Sigmoid colon (tissue), 7 donors: ENCODE measurements at places on chromosomes 7 and 10. TPM values are rescaled to one million over a fixed set of nuclear protein-coding genes. Genes with fewer than 3 reads are reported as not detected.

The C10orf67 gene
- not detected for total RNA-seq

DNA sequence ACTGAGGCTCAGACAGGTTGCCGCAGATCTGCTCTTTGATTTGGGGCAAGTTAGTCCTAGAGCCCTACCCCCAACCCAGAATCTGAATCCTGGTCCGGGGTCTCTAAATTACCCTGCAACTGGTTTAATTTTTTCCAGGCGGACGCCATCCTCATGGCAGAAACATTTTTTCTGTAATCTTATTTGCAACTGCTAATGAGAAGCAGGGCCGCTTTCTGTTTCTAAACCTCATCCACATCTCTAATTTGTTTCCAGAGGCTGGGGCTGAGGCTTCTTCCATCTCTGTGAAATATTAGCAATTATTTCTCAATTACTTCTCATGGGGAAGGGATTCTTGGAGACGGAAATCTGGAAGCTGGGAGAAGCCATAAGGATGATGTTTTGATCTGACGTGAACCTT is 261.6 kb downstream of the RPS24 start:
- DNase-seq: peak; percentile 27

GRCh38 chr7:91235211-91235832 is 28.9 kb upstream of the FZD1 start:
- DNase-seq: no peak

DNA sequence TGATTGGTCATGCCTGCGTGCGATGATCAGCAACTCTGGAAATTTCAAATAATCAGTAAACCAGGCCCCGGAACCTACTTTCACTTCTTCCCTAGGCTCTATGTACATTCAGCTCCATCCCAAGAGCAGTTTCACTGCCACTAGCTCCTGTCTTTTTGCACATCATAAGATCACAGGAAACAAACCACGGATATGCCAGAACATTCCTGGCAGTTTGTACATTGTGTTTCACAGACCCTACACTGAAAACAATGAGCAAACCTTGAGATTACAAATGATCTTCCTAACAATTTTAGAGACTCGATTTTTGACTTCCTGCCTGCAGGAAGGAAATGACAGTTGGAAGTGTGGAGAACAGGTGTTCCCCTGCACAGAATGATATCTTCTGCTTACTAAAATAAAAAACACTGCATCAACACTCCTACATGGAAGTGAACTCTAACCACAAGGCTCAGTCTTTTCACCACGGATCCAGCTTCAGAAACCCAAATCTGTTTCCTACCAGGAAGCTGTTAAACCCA is 7.6 kb upstream of the TMEM236 start:
- DNase-seq: no peak

DNA sequence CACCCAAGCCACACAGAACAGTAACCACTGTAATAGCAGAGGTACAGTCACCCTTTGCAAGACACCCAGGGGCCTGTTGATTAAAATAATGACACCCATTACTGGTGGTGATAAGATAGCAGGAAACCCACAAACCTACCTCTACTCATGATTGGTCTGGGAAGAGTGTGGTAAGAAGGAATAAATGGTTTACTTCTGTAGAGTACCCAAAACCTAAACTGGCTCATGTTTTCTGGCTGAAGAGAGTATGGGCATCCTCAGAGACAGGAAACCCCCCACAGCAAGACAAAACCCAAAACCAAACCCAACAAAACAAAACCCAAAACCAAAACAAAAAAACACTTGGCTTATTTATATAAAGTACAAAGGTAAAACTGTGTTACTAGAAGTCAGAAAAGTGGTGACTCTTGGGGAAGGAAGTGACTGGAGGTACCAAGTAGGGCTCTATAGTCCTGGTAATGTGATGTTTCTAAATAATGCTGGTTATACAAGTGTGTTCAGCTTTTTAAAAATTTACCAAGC is 15.5 kb upstream of the DNAJB12 start:
- no peak for DNase-seq

GRCh38 chr10:31134311-31134952 is 102.8 kb upstream of the ZNF438 start:
- DNase-seq: no peak

DNA sequence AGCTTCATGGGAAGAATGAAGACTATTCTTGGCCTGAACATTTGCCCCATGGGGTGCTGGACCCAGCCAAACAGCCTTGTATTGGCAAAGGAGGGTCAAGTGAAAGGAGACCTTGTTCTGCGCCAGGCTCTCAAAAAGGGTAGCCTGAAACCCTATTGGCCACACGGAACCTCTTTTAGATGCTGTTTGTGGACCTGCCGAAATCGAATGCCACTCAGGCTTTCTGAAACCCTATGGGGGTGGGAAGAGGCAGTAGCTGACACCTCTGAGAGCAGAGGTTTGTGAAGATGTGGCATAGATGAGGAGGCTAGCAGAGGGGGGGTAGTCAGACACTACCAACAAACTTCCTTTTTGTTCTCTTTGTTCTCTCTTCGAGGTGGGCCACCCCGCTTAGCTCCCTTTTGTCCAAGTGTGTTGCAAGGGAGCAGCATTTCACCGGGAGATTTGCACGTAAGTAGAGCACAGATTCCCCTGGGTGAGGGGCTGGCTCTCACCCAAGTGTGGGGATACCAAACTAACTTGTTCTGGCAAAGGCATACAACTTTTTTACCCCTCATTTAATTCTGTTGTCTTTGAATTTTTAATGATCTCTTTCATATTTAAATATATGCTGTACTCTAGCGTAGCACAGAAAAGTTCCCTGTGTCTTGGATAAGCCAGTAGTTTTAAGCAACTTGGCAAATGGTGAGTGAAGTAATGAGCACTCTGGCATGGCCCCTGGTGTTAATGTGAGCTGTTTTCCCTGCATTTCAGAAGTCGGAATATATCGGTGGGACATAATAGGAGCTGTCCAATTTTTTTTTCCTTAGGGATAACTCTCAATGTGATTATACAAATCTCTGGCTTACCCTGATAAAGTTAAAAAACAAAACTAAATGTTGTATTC is 107.7 kb downstream of the SEPTIN7 start:
- peak; percentile 67 for DNase-seq

- DNase-seq: no peak
Measured at GRCh38 chr7:66205741-66206090, 582 bp downstream of the TPST1 start.

DNA sequence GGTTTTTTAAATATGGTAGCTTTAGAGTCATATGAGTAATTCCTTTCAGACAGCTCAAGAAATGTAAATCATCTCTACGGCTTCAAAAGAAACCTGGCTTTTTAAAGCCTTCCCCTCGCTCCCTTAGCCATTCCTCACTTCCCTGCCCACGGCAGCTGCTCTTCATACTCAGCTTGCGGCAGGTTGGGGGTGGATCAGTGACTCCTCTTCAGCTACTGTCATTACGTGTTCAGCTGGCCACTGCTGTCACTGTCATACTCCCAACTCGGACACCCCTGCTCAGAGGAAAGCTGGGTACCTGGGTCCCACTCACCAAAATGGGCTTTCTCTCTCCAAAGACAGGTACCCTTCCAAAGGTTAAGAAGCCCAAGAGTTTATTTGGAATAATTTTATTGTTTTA is 6.6 kb downstream of the YWHAG start:
- DNase-seq: peak; percentile 36

DNA sequence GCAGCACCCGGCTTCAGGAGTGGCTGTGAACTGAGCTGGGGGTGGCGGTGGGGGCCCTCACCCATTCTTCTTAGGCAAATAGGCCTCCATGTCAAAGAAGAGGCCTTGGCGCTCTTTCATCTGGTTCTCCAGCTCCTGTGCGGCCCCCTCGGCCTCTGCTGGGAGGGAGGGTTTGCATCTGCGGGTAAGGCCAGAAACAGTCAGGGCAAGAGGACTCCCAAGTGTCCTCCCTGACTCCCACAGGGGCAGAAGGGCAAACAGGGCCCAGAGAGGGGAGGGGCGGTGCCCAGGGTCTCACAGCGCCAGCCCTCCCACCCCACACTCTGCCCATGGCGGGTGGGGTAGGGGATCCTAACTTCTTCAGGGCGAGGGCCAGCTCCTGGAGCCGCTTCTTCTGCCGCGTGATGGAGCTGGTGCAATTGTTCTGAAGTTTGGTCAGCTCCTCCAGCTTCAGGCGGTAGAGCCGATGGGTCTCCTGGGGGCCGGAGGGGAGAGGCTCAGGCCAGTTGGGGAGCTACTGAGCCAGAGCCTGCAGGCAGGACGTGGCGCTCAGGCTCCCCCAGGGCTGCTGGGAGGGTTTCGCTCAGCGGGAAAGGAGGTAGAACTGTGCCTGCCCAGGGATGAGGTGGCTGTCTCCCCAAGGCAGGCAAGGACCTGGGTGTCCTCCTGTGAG is 2.2 kb downstream of the TMEM120A start:
- peak; percentile 63 for DNase-seq

- DNase-seq: no peak
Measured at GRCh38 chr7:95766657-95767056, 5.7 kb upstream of the DYNC1I1 start.

GRCh38 chr7:66576646-66577045 is 52.0 kb upstream of the KCTD7 start:
- DNase-seq: no peak

DNA sequence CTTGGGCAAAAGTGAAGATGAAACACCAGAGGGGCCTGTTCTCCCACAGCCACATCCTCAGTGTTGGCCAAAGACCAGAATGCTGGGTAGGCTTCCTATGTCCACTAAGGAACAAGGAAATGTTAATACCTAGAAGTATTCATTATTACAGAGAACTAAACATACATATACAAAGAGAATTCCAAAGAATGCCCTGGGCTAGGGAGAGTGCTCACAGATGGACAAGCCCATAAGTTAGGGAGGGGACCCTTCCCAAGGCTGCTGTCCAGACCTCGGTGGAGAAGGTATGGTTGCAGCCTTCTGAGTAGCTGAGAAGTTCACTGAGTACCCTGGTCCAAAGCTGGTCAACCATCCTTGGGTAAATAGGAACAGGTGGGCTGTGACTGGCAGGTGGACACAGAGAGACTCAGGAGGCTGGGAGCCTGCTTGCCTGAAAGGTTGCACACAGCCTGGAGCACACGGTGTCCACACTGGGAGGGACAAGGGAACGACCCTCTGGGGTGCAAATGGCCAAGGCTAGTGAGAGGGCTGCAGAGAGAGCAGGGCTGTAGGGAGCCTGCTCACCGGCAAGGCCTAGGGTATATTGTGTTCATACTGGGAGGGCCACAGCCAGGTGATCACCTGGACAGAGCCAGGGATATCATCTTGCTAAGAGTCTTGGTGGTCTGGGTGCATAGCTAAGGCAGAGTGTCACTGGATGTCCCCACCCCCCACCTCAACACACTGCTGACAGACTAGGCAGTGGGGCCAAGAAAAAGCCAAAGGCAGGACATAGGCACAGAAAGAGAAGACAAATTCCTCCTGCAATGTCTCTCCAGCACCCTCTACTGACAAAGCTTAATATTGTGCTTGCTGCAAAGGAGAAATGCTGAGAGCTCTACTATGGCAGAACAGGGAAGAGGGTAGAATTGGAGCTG is 40.3 kb downstream of the CPVL start:
- DNase-seq: no peak

DNA sequence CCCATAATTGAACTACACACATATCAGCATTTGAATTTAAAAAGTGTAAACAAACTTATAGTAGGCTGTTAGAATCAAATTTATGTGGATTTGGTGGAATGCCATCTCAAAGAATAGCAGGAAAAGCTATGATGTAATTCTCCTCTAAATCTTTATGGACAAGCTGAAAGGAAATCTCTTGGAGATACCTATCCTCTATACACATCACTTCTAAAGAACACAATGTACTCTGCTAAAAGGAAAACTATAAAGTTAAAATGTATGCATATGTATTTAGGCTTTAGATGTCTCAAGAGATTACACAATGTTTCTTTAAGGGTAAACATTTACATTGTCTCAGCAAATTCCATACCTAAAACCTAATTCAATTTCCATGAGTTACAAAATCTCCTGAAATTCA is 323.3 kb downstream of the CRPPA start:
- DNase-seq: no peak

DNA sequence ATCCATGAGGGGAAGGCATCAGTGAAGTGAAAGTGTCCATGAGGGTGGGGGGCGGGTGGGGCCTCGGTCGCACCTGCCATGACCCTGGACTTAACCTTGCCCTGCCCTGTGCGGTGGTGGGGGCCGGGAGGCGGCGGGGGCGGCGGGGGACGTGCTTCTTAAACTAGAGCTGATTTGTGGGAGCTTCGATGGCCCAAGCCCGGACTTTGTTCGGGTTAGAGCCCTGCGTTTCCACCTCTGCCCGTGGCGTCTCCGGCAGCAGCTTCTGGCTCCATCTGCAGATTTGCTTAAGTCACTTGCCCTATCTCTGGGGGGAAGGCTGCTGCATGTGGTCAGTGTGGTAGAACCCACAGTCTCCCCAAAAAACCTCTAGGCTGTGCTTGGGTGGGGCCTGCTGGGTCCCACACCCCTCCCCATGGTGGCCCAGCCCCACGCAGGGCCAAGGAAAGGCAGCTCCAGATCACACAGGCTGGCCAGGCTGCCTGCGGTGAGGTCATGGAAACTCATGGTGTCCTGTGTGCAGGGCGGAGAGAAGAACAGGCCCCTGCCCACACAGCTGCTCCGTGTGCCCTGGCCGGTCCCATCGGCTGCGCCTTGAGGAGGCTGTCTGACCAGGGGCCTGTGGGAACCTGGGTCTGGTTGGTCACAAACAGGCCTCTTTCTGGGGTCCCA is 93.2 kb downstream of the INPP5A start:
- peak; percentile 95 for DNase-seq

- DNase-seq: no peak
Measured at GRCh38 chr10:132841615-132841975, 55.6 kb upstream of the NKX6-2 start.

- no peak for DNase-seq
Measured at GRCh38 chr10:11754620-11755019, 12.4 kb downstream of the ECHDC3 start.
